ENCODE measurements at places on chromosomes 13 and 19. TPM values are rescaled to one million over a fixed set of nuclear protein-coding genes. Genes with fewer than 3 reads are reported as not detected.

- no peak for DNase-seq
Measured at GRCh38 chr13:90557626-90558025, 789.9 kb upstream of the MIR17HG start.

DNA sequence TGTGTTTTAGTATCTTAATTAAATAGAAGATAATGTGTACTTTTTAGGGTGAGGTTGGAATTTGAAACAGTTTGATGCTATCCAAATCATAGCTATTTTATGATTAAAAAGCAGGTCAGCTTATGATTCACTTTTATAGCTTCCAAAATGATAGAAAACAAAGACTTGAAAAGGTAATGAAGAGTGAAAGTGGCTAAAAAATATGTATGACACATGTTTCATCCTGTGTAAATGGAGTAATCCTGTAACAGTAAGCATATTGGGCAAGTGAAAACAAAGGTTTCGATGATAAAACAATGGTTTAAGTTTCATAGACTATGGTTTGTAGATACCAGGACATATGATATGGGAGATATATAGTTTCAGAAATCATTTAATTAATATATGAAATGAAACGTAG, 456.2 kb downstream of the PCDH20 start:
- no peak for DNase-seq

DNA sequence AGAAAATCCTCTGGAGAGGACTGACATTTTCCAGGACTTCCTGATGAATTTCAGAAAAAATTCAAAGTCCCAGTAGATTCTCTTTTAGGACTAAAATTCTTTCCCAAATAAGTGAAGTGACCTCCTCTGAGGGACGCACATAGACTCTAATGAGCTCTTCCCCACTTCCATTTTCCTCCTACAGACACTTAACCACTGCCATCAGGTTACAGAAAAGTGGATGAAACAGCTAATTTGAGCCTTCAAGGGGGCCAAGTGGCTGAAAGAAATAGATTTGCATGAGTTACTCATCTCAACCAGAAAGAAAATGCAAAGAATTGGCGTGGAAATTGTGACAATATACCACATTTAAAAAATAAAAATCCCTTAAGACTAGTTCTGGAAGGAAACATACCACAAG, 185.3 kb upstream of the EDNRB start:
- no peak for DNase-seq

LGALS4 gene
- 1.7 TPM for total RNA-seq

GRCh38 chr13:22495819-22496218, 685.0 kb upstream of the SGCG start:
- DNase-seq = no peak

- no peak for DNase-seq
Measured at GRCh38 chr19:18580311-18580710, 8.3 kb upstream of the REX1BD start.

APOC4 gene
- not detected for total RNA-seq

- DNase-seq = no peak
Measured at GRCh38 chr13:34108410-34108809, 290.5 kb downstream of the RFC3 start.

ZNF835 gene
- total RNA-seq = 0.43 TPM

DNA sequence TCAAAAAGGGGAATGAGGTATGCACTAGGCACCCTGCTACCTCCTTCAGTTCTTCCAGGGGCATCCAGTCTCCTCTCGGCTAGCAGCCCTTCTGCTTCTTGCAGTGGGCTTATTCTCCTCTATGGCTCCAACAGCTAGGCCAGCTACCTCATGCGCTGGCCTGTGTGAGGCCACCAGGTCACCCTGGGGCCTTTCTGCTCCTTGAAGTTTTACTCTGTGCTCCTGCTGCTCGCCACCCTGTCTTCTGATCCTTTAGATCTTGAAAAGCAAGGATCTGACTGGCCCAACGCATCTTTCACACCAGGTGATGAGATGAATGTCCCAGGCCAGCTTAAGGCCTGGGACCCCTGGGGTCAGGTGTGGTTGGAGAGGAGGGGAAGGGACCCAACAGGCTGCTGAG, 66.2 kb downstream of the RUBCNL start:
- DNase-seq = peak; percentile 60

DNA sequence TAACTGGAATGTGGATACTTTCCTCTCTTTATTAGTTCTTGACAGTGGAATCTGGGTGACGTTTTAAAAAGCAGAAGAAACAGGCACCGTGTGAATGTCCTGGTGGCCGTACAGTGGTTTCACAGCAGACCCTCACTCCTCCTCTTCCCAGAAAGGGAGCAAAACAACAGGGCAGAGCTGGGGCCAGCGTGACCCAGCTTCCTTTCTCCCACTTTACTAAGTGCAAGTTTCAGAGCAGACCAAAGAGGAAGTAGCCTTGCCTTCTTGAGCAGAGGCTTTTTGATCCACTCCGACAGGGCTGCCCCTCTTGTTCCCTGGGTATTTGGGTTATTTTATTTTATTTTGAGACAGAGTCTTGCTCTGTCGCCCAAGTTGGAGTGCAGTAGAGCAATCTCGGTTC, 19.6 kb upstream of the C19orf33 start:
- no peak for DNase-seq

All from activated CD4-positive, alpha-beta T cell treated with anti-CD3 and anti-CD28 coated beads, Interleukin-2, amount 10 ng/mL, durations not matched to agents 24 days and 14 days (primary cell).